ENCODE measurements at places on chromosomes 12 and 14.

- DNase-seq = peak; percentile 64
Observed at GRCh38 chr14:69818758-69819191, 21.7 kb upstream of the SLC10A1 start.

DNA sequence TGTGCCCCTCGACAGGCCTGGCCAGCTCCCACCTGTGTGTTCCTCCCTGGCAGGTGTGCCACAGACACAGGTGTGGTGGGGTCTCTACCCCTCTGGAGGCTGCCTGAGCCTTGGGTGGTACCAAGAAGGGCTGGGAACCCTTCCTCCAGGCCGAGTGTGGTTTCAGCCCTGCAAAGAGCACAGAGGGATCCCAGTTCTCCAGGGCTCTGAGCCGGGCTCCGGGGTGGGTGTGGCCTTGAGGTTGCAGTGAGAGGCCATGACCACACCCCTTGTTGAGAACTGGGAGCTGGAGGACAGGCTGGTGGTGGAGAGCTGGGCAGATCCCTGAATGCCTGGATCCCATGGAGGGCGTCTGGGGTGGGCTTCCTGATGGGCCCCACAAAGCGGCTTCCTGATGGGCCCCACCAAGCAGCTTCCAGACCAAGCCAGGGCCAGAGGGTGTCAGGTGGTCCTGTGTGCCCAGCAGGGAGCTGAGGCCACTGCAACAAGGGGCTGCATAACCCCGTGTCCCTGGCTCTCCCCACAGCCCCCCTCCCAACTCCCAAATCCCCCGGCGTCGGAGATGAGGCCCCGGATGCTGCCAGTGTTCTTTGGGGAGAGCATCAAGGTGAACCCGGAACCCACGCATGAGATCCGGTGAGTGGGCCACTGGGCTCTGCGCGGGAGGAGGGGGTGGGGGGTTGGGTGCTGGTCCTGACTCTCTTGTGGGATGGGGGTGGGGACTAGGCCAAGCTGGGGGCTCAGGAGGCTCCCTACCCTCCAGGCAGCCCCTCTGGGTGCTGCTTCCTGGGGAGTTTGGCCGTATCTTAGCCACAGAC lies 16.6 kb downstream of the RFLNA start:
- DNase-seq = no peak

GRCh38 chr14:85529803-85530574 lies at the start of gene FLRT2:
TSS of gene FLRT2 (plus strand) at chr14:85530144. CDS start at chr14:85621515, 91,371 bp downstream.
- no peak for DNase-seq

DNA sequence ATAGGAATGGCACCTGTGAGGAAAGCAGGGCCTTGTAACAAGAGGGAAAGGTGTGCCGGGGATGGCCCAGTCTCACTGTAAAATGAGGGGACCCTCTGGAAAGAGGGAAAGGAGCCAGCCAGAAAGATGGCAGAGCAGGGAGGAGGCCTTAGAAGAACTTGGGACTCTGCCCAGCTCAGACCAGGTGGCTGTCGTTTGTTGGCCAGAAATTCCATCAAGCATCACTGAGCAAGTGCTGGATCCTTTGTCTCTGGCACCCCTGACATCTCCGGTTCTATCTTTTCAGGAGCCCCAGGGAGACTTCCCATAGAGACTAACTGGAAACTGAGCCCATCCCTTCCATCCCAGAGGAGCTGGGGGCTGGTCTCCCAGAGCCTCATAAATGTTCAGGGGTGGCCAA lies 43.3 kb downstream of the DEGS2 start:
- no peak for DNase-seq

DNA sequence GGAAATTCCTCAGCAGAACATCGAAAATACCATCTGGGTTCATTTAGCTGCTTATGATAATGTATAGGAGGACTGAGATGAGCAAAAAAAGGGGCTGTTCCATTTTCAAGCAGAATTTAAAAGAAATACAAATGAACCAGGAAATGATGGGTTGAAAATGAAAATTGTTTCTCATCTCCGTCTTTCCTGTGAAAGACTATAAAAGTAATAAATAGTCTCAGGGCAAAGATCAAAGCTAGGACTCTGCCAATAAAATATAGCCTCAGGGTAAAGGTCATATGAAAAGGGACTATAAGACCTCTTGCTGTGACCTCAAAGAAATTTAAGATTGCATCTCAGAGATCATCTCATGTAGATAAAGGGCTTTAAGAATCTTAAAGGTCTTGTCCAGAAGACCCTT lies 478.0 kb downstream of the BTG1 start:
- no peak for DNase-seq

DNA sequence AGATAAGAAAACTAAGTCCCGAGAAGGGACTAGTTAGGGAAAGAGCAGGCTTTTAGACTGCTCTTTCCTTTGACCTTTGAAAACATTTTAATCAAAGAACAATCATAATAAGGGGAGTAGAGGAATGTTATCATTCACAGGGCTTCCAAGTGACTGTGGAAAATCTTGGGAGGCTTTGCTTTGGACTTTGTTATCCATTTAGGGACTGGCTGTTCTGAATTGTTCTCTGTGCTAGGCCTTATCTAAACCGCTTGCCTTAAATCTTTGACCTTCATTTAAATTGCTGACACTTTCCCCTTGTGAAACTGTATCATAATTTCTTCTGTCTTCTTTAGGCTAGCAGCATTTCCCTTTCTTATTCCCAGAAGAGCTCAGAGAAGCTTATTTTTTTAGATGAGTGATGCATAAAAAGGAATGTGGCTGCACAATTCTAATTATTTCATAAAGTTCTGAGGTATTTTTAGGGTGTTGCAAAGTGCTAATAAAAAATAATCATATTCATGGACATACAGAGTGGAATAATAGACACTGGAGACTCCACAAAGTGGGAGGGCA lies 9.5 kb upstream of the CALM1 start:
- no peak for DNase-seq

DNA sequence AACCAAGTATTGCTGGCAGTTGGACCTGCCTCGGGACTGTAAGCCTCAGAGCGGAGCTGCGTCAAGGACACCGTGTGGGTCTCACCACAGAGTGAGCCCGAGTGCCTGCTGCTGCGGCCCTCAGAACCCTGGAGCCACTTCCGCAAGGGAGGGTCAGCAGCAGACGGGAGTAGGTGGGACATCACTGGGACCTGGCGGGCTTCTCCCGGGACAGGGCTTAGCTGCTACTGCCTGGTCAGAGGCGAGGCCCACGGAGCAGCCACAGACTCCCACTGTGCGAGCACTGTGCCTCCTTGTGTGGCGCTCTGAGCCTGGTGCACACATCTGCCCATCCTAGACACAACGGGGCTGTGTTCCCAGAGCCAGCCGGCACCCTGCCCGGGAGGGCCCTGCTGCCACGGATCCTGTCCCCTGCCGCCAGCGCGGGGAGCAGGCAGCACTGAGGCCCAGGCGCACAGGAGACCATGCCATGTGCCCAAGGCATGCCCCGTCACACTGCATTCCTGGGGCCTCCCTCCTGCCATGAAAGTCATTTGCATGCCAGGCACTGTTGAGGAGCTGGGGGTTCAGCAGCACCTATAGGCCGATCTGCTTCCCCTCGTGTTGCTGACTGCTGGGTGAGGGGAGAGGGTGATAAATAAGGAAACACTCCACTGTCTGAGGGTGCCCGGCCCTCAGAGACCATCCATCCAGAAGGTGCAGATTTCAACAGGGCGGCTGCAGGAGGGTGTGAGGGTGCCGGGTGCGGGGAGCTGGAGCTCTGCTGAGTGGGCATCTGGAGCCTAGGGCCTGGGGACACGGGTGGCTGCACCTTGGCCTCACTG lies 10.0 kb downstream of the HIP1R start:
- DNase-seq = no peak

Measured in activated CD4-positive, alpha-beta T cell treated with anti-CD3 and anti-CD28 coated beads, Interleukin-2, amount 50 U/mL, for 24 hours (primary cell).